ENCODE measurements at places on chromosomes 3 and 15.
A peak's percentile ranks its signal among the peaks of the same experiment; 100 is the strongest.

- DNase-seq: no peak
These were observed 94.3 kb downstream of the RPL39L start for GRCh38 chr3:187044867-187045552.

DNA sequence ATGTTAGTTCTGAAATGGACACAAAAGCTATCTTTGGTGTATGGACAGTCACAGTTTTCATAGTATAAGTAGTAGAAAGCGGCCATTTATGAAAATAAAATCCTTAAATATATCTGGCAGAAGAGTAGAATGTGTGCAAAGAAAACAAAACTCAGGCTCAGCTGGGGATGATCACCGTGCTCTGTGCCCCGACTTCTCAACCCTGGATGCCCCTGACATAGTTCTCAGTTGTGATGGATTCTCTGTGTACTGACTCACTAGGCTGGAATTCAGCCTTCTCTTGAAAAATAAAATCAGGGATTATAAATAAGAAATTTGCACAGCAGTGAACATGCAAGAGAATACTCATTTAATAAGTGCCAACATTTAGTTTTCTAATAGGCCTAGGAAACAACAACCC is 925.1 kb upstream of the NR2F2 start:
- DNase-seq: peak; percentile 2

DNA sequence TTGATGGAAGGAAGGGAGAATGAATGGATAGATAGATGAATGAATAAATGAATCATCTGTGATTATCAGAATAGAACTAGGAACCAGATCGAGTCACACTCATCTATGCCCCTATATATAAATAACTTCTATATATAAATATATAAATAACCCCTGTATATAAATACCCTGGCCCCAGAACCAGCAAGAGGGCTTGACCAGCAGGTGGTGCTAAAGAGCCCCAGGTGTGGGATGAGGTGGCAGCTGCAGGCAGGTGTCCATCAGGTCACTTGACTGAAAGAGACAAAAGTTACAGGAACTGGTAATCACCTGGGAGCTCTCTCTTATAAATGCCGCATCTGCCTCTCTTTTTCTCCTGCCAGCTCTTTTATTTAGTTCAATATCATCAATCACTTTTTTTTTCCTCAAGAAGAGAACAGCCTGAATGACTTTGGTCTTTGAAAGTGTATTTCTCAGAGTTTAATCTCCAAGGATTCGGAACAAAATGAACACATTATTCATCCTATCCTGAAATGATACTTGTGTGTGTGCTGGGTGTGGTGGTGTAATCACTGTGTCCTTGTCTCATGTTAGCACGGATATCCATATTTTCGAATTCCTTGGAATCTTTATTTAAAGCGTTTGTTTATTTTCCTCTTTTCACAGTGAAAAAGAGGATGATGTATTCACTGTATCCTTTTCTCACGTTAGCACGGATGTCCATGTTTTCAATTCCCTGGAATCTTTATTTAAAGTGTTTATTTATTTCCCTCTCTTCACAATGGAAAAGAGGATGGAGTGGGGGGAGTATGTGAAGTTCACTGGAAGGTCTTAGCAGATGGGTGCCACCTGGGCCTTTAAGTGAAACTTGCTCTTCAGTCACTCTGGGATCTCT is 35.4 kb upstream of the ATG7 start:
- peak; percentile 52 for DNase-seq

- DNase-seq: no peak
These were observed 5.3 kb upstream of the RHCG start for GRCh38 chr15:89501646-89502045.

GRCh38 chr3:148450819-148451218 is 246.9 kb upstream of the AGTR1 start:
- DNase-seq: peak; percentile 2

DNA sequence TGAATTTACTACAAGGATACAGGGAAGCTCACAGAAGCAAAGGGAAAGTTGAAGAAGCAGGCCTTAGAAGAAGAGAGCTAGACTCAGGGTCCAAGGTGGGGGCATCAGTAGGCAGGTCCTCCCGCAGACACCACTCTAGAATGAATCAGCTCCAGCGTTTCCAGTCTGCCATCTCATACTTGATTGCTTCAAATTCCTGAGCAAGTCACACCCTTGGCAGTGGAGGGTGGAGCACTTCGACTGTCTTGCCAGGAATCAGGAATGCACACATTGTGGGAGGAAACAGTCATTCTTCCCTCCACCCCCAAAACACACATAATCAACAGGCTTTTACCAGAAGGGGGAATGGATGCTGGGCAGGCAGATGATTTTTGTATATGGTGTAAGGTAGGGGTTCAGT is 78.5 kb downstream of the CHCHD6 start:
- DNase-seq: peak; percentile 96

GRCh38 chr3:98449606-98450193 is 13.3 kb upstream of the OR5K1 start:
- no peak for DNase-seq

DNA sequence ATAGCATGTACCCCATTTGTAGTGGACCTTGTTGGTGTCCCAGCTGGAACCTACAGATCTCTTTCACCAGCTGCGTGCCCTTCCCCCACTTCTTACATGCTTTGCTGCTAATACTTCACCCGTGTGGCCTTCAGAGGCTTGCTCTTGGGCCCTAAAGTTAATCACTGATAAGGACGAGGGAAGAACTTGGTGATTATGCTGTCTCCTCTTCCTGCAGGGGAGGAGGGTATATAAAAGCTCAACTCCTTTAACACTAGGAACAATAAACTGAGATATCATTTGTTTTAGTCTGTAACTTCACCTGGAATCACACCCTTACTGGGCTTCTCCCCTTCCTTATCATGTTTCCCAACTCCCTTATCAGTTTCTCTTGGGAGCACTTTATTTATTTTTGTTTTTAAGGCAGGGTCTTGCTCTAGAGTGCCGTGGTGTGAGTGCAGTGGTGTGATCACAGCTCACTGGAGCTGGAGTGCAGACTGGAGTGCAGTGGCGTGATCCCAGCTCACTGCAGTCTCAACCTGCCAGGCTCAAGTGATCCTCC is 43.2 kb upstream of the PIK3R4 start:
- no peak for DNase-seq

Data from M059J (cell line).